ENCODE measurements at places on chromosomes 1 and 21.

DNA sequence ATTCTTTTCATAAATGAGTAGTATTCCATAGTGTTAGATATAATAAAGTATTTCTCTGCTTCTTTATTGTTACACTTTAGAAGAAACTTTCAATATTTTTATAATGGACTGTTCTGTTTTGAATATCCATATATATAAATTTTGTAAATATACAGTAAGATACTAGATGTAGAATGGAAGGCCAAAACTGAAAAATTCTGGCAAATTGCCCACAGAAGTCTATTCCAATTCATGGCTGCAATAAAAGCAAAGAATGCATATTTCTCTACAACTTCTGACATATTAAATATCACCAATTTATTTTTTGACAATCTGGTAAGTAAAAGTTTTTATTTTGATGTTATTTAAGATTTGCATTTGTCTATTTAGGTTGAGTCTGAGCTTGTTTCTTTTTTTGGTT lies 532.5 kb downstream of the NCAM2 start:
- no peak for DNase-seq

DNA sequence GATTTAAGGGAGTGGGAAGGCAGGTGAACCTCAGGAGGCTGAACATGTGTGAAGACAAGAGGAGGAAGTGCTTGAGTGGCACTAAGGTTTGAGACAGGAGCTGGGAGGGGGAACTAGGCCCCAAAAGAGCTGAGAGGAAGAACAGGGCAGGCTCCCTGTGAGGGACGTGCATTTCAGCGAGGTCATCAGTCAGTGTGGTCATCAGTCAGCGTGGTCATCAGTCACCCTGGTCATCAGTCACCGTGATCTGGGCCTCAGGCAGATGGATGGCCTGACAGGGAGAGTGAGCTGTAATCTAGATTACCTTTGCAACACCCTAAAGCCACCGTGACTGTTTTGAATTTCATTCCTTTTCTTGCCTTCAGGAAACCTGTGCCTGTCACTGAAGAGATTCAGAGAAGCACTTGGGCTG lies 29.1 kb downstream of the VTCN1 start:
- DNase-seq, result peak; percentile 31

GRCh38 chr1:9278116-9278515 lies 14.6 kb upstream of the SPSB1 start:
- DNase-seq, result no peak

DNA sequence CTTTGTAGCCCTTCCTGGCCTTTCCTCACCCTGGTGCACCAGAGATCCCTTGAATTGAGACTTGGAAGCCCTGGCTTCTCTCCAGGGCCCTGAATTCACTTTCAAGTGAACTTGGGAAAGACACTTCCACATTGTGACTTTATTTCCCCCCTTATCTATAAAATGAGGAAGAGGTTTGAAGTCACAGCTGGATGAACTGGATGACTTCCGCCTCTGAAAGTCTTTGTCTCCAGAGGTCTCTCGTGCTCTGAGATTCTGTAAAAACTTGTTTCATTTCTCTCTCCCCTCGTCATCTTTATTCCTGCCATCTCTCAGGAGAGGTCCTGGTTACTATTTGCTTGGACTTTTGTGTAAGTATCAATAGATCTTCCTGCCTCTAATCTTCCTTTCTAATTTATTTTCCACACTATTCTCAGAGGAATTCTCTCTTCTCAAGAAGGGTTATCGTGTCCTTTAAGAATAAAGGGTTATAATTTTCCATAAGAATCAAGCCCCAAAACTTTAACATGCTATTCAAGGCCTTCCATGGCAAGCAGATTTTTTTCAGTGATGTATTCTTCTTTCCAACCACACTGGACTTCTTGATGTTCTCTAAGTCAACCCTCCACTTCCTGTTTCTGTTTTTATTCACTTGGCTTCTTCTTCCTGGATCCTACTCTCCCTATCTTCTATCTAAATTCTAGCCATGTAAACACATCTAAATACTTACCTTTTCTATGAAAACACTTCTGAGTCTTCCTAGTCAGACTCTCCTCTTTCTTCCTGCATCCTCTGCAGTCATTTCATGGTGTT lies 6.5 kb upstream of the RPTN start:
- no peak for DNase-seq

DNA sequence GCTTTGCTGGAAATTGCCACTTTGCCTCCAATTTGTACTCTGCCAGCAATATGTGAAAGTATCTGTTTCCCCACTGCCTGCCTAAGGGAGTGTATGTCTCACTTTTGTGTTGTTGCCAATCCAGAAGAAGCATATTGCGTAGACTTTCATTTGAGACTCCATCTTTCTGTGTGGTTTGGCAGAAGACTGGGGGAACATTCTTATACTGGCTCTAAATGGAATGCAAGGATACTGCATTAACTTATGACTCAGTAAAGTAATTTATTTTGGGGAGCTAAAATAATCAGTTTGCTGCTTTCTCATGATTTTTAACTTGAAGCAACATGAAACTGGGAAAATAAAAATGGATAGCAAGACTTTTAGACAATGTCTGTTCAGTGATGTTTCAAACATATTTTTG lies 107.7 kb upstream of the TMPRSS2 start:
- DNase-seq, result no peak

DNA sequence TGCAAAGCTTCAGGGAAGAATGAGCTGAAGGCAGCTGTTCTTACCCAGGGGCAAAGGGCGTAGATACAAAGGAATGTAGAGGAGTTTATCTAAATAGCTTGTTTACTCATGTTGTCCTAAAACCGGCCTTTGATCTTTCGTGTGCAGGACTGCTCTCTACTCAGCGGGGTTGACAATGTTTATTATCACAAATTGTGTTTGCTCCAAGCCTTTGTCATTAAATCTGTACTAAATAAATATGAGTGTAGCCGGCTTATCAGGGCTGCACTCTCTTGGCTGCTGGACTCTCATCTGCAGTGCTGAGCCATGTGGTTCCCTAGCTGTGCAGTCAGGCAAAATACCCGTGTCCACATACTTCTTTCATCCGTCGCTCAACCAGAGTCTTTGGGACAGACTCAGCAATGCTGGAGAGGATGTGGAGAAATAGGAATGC lies 199.0 kb downstream of the LBR start:
- DNase-seq, result no peak

GRCh38 chr1:24254783-24255182 lies 64.4 kb upstream of the GRHL3 start:
- DNase-seq, result no peak

- DNase-seq, result no peak
These were observed 5.2 kb upstream of the PIK3C2B start for GRCh38 chr1:204499511-204500468.

DNA sequence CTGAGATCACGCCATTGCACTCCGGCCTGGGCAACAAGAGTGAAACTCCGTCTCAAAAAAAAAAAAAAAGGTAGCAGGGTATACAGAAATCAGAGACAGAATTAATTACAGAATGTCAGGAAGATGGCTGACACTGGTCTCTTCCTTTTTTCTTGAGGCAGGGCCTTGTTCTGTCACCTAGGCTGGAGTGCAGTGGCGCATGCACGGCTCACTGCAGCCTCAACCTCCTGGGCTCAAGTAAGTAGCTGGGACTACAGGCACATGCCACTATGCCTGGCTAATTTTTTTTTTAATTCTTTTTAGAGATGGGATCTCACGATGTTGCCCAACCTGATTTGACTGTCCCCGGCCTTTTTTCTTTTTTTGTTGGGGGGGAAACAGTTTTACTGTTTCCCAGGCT lies 16.4 kb downstream of the RNU5D-1 start:
- no peak for DNase-seq

DNA sequence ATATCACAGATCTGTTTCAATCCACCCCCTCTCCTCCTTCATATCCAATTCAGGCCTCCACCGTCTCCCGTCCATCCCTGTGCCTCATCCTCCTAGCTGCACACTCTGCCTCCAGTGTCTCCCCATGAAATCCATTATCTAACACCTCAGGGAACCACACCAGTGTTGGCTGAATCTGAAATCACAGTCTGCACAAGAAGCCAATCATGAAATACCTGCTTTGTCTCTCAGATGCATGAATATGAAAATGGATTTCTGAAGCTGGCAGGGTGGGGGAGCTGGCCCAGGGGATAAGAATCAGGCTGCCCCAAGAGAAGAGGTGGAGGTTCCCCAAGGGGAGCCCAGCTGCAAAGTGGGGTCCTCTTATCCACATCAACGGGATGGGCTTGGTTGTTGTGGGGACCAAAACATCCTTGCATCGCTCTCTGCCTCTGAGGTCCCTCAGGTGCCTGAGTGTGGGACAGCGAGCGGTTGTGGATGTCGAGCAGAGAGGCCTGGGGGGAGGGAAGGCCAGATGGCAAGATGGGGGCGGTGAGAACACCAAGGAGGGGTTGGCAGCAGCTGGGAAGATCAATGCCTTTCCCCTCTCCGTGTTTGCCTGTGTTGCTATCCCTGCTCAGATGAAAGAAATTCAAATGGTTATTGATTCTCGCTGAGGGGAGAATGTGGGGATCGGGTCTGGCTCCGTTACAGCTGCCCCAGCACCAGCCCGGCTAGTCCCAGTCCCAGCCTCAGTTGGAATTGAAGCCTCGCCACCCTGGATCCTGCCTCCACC lies 237.3 kb upstream of the POU3F1 start:
- no peak for DNase-seq

DNA sequence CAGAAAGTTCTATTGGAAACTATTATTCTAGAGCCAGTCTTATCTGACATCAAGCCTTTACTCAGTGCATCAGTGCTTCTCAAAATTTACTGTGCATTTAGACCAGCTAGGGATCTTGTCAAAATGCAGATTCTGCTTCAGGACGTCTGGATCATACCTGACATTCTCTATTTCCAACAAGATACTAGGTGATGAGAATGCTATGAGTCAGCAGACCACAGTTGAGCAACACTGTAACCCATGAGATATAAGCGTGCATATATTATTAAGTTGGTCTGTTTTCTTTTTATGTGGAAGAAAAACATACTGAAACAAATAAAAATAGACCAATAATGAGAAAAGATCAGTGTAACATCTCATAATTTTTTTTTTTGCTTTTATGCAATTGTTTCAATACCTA lies 40.4 kb upstream of the KCNH1 start:
- DNase-seq, result no peak
